HT1080 (cell line): ENCODE measurements at places on chromosomes 4 and X.
A peak's percentile ranks its signal among the peaks of the same experiment; 100 is the strongest.

GRCh38 chr4:93267747-93268146 lies 560.8 kb upstream of the ATOH1 start:
- no peak for DNase-seq

DNA sequence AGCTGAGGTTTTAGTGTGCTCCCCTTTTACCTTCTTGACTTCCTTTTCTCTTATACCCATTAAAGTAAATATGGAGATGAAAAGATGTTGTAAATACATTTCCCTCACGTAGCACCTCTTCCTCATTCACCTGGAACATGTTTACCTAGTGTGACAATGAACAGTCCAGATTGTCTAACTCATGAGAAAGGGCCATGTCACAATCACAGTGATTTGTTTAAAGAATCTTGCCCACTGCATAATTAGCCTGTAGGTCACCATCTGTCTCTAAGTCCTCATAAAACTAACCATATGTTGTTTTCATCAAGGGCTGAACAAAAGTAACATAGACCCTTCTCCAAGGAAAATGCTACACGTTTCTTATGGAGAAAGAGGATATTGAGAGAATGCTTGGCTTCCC lies 85.7 kb downstream of the TSPAN5 start:
- DNase-seq, result no peak

GRCh38 chr4:188139671-188140070 lies 430 bp downstream of the TRIML1 start:
- no peak for DNase-seq

GRCh38 chrX:15215366-15215765 lies 54.5 kb downstream of the ASB9 start:
- DNase-seq, result no peak

DNA sequence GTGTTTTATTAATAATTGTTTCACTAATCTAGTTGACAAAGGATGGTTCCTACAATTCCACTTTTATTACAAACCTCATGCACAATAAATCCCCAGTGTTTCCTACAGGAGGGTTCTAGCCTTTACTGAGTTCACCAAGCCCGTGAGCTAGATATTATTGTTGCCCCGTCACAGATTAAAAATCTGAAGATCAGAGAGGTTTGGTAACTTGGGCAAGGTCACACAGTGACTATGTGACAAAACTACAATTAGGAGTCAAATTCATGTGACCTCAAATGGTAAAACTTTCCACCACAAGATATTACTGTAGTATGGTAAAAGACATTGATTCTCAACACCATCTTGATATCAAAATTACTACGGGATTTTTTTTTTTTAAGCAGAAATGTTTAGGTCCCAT lies 124.6 kb downstream of the BTC start:
- DNase-seq, result no peak

GRCh38 chr4:150950657-150951288 lies 64.3 kb downstream of the LRBA start:
- DNase-seq, result no peak

- no peak for DNase-seq
Observed at GRCh38 chrX:134184936-134185335, 52.0 kb upstream of the CCDC160 start.

DNA sequence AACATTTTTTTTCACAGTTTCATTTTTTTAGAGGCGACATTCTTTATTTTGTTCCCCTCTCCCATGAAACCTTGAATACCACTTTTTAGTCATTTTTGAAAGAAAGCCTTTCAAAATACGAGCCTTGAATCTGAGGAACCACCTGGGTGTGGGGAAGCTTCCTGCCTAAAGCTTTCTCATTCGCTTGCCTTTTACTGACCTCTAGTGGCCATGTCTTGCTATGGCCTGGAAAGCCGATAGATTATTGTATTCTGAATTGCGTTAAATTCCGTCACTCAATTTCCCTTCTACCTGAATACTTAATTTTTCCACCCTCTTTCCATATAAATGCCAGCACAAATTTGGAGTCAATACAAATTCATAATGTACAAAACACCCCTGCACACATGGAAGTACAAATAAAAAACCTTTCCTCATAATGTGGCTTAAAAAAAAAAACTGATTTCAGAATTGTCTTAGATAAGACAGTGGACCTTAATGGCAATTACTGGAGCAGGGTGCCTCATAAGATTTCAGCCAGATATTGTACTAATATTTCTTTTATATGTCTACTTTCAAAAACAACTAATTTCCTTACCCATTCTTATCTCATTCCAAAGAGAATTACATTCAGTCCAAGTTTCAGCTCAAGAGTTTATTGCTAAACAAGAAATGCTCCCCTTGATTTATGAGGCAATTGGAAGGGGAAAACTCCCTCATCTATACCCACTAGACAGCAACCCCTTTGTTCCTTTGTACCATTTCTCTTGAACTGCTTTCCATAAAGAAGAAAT lies 217.9 kb downstream of the CENPC start:
- peak; percentile 34 for DNase-seq
